ENCODE measurements at places on chromosomes 12 and 14. TPM values are rescaled to one million over a fixed set of nuclear protein-coding genes. Genes with fewer than 3 reads are reported as not detected.

DNA sequence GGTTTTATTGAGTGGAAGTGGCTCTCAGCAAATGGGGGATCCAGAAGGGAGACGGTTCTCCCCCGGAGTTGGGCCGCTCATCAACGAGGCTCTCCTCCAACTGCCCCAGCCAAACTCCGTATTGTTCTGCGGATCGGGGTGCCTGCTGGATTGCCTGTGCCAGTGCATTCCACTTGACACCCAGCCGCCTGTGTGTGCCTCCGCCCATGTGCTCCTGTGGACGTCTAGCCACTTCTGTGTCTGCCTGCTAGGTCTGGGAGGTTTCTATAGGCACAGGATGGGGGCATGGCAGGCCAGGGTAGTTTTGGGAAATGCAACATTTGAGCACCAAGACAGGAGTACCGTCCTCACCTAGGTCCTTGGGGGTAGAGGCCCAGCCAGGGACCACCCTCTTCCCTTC is 225.7 kb upstream of the AMIGO2 start:
- no peak for DNase-seq

GRCh38 chr12:57237932-57238853 is 8.7 kb downstream of the SHMT2 start:
- DNase-seq: peak; percentile 38

GRCh38 chr12:31362759-31363415 is 36.9 kb upstream of the SINHCAF start:
- no peak for DNase-seq

DNA sequence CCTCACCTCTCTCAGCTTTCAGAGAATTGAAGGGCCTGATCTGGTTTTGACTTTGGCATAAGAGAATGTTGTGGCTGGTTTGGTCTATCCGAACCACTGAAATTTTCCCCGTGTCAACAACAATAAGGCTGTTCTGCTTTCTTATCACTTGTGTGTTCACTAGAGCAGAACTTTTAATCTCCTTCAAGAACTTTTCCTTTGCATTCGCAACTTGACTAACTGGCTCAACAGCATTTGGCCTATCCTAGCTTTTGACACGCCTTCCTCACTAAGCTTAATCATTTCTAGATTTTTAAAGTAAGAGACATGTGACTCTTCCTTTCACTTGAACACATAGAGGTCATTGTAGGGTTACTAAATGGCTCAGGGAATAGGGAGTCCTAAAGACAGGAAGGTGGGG is 25.9 kb upstream of the EDDM3A start:
- no peak for DNase-seq

DNA sequence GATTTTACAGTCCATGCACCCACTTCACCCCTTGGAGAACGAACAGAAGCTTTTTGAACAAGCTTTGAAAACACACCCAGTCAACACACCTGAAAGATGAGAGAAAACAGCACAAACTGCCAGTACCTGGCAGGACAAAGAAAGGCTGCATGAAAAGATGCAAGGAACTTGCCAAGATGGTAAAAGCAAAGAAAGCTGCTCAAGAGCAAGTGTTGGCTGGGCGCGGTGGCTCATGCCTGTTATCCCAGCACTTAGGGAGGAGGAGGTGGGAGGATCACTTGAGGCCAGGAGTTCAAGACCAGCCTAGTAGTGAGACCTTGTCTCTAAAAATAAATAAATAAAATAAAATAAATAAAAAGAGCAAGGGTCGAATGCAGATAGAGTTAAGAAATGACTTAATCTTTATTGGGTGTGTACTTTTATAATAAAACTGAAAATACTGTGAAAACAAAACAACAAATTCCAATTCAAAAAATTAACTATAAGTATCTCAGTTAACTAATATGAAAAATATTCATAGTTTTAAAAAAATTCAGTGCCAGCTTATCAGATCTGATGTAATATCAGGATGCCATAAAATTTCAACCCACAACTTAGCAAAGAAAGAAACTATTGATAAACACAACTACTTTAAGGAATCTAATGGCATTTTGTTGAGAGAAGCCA is 59.2 kb downstream of the HECTD4 start:
- DNase-seq: no peak

DNA sequence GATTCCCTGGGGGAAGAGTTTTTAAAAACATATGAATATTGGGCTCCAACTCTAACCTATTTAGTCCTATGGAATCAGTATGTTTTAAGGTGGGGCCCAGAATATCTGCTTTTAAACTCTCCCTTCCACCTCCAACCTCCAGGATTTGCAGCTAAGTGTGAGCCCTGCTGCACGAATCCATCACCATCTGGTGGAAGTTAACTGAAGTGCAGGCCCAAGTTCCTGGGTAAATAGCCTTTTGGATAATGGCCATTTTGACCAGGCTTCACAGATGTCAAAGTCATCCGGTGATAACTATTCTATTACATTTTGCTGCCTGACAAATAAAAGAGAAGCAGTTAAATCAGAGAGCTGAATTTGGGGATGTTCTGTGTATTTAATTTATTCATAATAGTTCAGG is 58.1 kb upstream of the RMST start:
- DNase-seq: no peak

GRCh38 chr12:106249411-106250135 is 1.8 kb upstream of the CKAP4 start:
- DNase-seq: no peak

- no peak for DNase-seq
Measured at GRCh38 chr12:121423253-121423652, 23.3 kb downstream of the RNF34 start.

- no peak for DNase-seq
Measured at GRCh38 chr14:33480071-33480886, 470.6 kb downstream of the EGLN3 start.

FGF6 gene
- not detected for total RNA-seq

RIMBP2 gene
- not detected for total RNA-seq
